ENCODE measurements at places on chromosomes 5 and 9.

DNA sequence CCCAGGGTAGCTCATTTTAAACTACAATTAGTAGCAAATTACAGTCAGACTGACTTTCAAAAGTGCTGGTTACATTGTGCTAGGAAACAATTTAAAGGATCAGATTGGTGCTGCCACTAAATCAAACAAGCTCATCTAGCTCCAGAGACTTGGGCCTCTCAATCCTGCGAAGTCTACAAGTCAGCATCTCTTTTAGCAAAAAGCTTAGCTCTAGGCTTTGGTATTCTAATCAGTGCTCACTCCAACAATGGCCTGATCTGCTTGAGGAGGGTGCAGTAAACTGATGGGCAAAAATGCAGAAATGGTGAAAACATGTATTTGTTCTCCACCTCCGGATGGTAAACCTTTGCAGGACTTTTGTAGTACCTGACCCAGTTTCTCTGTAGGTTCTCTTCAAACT lies 47.0 kb upstream of the SEMA6A start:
- no peak for DNase-seq

- DNase-seq: no peak
Measured at GRCh38 chr9:118290116-118290515, 585.9 kb downstream of the TLR4 start.

GRCh38 chr5:135126688-135127438 lies 92.8 kb upstream of the PITX1 start:
- DNase-seq: peak; percentile 86

DNA sequence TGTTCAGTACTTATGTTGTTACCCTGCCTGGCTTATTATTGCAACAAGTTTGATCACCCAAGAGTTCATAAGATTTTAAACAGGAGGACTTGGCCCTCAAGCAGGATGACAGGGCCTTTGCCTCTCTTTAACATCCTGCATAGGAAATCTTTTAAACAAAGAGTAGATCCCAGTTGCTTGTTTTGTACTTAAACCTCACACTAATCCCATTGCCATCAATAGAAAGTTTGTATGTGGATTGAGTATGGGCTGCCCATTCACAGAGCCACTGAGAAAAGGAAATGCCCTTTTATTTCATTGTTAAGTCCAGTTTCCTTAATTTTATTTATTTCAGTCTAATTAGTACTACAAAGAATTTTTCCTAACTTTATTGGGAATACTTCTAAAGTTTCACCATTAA lies 52.2 kb upstream of the FGF10 start:
- no peak for DNase-seq

DNA sequence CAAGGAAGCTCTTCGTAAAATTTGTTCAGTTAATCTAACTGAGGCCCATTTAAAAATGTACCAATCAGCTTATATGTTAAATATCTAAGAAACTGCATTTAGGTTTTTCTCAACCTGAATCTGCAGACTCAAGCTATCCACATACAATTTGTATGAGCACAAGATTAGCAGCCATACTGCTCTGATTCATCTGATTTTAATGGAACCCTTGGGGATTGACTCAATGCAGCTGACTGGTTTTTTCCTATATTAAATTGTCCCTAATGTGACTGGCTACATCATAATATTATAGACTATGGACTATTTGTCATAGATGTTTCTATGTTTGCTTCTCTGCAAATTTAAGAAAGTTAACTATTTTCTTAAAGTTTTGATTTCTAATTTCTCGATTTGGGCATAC lies 451.0 kb upstream of the TUSC1 start:
- DNase-seq: no peak
